ENCODE measurements at places on chromosomes 6 and 20. TPM values are rescaled to one million over a fixed set of nuclear protein-coding genes. Genes with fewer than 3 reads are reported as not detected.

Gene CNBD2
- 2.2 TPM for total RNA-seq

Gene TINAG
- total RNA-seq: not detected

Gene SLC22A23
- 0.42 TPM for total RNA-seq

Gene MUCL3
- not detected for total RNA-seq

Gene BMP7
- 0.80 TPM for total RNA-seq

Gene FGD2
- 7.6 TPM for total RNA-seq

Gene RNF5
- total RNA-seq: 47.0 TPM

Gene PDYN
- total RNA-seq: not detected

Gene FAM209A
- 4.0 TPM for total RNA-seq

Gene MAS1
- not detected for total RNA-seq

Gene RUNX2
- total RNA-seq: 12.7 TPM

Gene VGLL2
- total RNA-seq: not detected

Gene SIRT5
- total RNA-seq: 7.7 TPM

Gene NDUFAF4
- 31.5 TPM for total RNA-seq

Gene PHACTR1
- 3.3 TPM for total RNA-seq

Gene LRRC73
- 0.10 TPM for total RNA-seq
